ENCODE measurements at places on chromosomes 2 and 18.

GRCh38 chr2:1366546-1367134 is 46.6 kb upstream of the TPO start:
- peak; percentile 61 for DNase-seq

- no peak for DNase-seq
Observed at GRCh38 chr18:76391038-76391437, 104.0 kb downstream of the ZNF516 start.

- DNase-seq = peak; percentile 36
Observed at GRCh38 chr2:28951910-28952835, 28.9 kb upstream of the TOGARAM2 start.

DNA sequence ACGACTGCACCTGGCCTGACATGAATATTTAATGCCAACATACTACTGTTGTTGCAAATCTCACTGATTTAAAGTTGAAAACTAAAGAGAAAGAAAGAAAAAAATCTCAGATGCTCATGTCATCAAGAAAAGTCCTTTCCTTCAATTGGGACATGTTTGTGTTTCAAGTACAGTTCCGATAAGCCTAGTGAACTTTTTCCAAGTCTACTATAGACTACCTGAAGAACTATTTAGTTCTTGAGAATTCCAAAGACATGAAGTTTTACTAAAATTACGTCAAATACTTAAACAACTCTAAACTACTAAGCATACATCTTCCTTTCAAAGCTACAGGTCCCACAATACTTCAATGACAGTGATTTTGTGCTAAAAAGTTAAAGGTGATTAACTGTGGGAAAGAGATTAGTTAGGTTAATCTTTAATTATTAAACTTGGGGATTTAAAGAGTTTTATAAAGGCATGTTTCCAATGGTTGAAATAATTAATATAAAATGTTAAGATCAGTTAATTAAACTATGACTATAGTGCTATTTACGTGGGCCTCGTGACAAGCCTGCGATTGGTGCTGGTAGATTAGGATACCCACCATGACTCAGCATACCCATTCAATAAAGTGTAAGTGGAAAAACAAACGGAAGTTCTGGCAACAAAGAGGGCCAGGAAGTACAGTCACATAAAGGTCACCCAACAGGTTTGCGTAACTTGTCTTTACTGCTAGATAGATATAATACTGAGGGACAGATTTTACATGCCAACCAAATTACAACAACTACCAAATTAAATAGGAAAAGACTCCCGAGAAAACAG is 55.5 kb downstream of the SEPTIN10 start:
- peak; percentile 58 for DNase-seq

- peak; percentile 88 for DNase-seq
Observed at GRCh38 chr2:74502720-74503505, 3.5 kb upstream of the LBX2 start.

GRCh38 chr2:47309952-47310800 is 92.8 kb upstream of the MSH2 start:
- DNase-seq = peak; percentile 56

- no peak for DNase-seq
Observed at GRCh38 chr18:37553633-37554398, 11.8 kb downstream of the CELF4 start.

GRCh38 chr2:48707466-48707865 is 48.1 kb downstream of the LHCGR start:
- no peak for DNase-seq

DNA sequence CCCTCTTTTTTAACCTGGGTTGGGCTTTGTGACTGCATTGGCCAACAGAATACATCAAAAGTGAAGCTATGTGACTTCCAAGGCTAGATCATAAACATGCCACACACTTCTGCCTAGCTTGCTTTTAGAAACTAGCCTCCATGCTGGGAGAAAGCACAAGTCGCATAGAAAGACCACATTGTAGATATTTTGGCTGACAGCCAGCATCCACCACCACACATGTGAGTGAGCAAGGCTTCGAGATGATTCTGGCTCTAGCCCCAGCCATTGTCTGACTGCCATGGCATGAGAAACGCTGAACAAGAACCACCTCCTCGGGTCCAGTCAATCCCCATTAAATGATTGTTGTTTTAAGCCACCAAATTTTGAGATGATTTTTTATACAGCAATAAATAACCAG is 66.8 kb upstream of the STPG4 start:
- no peak for DNase-seq

- no peak for DNase-seq
Observed at GRCh38 chr2:2881499-2881898, 496.1 kb downstream of the EIPR1 start.

DNA sequence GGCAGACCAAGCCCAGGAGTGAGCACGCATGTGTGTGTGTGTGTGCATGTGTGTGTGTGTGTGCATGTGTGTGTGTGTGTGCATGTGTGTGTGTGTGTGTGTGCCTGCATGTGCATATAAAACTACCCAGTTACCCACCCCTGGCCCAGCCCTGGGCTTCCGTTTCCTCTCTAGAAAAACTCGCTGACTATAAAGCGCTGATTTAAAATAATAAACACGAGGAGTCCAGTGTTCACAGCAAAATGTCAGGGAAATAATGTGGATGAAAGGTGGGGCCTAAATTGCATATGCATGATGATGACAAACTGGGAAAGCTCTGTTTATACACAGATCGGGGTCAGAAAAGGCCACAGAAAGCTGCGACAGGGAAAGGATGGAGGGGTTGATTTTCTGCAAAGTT is 7.5 kb downstream of the ADCY3 start:
- DNase-seq = no peak

DNA sequence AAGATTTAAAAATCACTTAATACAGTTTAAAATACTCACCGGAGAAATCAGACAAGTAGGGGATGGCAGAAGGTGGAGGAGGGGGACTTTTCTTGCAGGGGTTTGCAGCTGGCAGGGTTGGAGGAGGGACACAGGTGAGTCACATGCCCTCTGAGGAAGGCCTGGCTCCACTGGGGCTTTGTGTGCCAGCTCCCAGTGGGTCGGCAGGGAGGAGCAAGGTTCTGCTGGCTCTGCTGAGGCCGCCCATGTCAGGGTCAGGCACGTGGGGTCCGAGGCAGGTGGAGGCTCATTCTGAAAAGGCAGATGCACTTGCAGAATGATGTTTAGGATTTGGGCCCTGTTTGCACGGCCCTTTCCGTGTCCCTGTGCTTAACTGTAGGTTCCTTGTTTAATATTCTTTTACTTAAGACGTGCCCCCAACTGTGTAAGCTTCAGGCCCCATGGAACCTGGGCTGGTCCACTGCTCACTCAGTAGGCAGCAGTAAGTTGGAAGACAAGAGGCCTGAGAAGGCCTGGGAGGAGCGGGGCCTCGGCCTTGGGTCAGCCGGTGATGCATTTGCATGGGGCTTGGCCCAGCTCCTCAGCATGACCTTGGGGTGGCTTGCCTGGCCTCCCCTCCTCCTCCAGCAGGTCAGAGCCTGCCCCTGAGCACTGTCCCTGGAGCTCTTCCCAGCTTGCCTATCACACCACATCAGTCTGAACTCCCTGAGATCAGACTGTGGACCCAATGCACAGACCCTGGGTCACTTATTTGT is 141.0 kb downstream of the GLI2 start:
- DNase-seq = no peak

GRCh38 chr18:29838556-29838955 is 1204.0 kb downstream of the DSC3 start:
- no peak for DNase-seq

DNA sequence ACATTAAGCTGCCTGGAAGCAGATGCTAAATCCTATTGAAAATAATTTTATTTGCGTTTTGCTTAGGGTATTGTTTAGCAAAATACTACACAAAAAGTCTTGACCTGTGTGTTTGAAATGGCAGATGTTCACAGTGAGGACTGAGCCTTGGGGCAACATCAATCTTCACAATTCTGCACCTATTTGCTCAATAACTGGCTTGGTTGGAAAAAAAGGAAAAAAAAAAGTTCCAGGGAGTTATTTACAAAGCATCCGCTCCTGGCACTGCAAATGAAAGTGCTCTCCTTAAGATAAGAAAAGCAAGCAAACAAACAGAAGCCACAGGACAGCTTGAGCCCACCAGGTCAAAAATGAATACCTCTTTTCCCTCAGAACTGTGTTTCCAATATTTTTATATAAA is 77.7 kb downstream of the MAP2 start:
- DNase-seq = no peak

GRCh38 chr18:75154259-75154658 is 54.7 kb downstream of the PTGR3 start:
- DNase-seq = no peak

- no peak for DNase-seq
Observed at GRCh38 chr2:231223458-231223976, 25.1 kb downstream of the ARMC9 start.

GRCh38 chr2:44802777-44803424 is 138.6 kb upstream of the SIX3 start:
- DNase-seq = no peak

DNA sequence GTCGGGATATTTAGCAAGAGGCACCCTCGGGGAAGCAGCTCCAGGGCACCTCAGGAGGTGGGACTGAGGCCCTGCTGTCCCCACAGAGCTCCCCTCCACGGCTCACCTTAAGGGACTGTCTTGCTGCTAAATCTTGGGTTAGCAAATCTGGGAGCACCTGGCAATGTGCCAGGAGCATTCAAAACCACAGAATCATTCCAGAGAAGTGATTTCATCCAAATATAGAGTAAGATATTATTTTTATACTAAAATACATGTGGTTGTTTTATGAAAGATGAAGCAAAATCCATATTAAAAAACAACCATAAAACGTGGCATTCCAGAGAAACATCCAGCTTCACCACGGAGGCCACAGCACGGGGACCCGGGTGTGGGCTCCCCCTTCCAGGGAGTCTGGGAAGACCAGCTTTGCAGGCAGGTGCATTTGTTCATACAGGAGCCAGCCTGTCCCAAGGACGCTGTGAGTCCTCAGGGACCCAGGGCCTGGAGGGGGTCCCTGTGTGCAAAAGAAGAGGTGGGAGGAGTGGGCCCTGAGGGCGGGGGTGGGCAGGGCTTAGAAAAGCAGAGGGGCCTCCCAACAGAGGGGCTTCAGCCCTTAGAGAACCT is 16.3 kb downstream of the HS1BP3 start:
- DNase-seq = no peak

DNA sequence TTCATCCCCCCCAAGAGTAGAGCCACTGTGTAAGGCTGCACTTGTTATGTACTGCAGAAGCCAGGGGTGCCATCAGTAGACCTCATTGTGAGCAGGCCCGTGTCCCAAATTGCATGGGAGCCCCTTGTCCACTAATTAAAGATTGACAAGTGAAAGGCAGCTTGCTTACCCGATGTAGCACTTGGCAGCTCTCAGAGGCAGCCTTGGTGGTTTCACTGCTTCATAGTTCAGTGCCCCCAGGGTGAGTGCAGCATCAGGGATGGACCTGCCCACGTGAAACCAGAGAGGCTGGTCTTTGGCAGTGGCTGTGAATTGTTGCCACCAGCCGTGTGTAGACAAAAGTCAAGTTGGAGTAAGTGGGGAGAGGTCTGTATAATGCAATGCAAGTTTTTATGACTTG is 13.3 kb downstream of the TUBB6 start:
- no peak for DNase-seq

GRCh38 chr18:3596637-3597384 is 146.8 kb downstream of the TGIF1 start:
- DNase-seq = peak; percentile 77

DNA sequence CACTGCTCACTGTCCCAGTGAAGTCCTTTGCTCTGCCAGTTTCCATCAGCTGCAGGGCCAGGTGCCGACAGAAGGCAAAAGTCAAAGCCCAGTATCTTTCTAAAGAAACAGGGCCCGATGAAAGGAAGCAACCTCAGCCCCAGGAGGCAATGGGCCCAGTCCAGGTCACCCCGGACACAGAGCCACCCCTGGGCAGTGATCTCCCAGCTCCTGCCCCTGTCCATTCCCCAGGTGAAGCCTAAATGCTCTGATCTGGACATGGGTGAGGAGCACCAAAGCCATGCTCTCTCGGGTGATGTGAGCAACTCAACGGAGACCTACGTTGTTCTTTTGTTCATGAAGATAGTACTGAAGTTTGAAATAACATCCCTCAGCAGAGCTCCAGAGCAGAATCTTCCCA is 61.6 kb downstream of the HDAC4 start:
- DNase-seq = no peak

- no peak for DNase-seq
Observed at GRCh38 chr2:199851883-199852282, 891 bp upstream of the FTCDNL1 start.

DNA sequence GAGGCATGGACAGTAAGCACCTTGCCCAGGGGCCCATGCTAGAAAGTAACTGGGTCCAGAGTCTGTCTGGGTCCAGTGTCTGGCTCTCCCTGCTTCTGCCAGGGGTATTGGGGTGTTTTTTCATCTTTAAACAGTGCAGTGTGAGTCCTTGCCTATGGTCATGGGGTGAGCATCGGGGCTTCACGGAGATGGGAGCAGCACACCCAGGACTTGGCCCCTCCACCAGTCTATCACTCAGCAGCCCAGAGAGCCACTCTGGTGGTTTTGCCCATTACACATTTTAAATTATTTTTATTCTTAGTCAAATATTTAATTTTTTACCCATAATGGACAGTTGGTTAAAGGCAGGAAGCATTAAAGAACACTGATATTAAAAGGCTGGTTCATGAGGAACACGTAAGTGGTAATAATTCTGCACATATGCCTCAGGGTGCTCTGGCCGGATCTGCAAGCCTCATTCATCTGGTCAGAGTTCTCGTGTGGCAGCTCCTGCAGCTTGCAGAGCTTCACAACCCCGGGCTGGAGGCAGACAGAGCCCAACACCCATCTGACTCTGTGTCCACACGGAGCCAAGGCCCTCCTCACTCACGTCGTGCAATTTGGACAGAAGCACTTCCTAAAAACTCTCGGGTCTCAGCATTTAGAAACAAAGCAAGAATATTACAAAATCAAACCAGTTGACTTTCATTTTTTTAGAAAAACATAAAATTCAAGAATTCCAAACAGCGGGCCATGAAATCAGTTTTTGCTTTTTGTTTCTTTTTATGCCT is 204.1 kb downstream of the CTIF start:
- peak; percentile 75 for DNase-seq

GRCh38 chr18:61639886-61640285 is 252.9 kb downstream of the RNF152 start:
- no peak for DNase-seq

- no peak for DNase-seq
Observed at GRCh38 chr18:69854455-69854854, 93.2 kb downstream of the CD226 start.

GRCh38 chr18:52190195-52190594 is 149.8 kb upstream of the DCC start:
- no peak for DNase-seq

DNA sequence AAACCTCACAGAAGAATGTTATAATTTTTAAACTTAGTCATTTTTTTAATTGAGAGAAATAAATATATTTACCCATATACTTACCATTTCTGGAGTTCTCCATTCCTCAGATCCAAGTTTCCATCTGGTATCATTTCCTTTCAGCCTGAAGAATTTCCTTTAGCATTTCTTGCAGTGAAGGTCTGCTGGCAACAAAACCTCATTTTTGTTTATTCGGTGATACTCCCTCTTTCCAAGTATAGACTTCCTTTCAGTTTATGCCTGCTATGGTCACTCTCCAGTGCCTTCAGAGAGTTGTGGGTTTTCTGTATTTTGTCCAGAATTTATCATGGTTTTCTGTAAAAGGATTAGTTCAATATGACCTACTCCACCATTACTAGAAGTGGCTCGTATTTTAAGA is 17.0 kb downstream of the WDPCP start:
- DNase-seq = no peak

GRCh38 chr2:3871002-3871401 is 167.6 kb downstream of the DCDC2C start:
- DNase-seq = no peak
